Activated CD4-positive, CD25-positive, alpha-beta regulatory T cell (primary cell): ENCODE measurements at places on chromosomes 5 and 9.

DNA sequence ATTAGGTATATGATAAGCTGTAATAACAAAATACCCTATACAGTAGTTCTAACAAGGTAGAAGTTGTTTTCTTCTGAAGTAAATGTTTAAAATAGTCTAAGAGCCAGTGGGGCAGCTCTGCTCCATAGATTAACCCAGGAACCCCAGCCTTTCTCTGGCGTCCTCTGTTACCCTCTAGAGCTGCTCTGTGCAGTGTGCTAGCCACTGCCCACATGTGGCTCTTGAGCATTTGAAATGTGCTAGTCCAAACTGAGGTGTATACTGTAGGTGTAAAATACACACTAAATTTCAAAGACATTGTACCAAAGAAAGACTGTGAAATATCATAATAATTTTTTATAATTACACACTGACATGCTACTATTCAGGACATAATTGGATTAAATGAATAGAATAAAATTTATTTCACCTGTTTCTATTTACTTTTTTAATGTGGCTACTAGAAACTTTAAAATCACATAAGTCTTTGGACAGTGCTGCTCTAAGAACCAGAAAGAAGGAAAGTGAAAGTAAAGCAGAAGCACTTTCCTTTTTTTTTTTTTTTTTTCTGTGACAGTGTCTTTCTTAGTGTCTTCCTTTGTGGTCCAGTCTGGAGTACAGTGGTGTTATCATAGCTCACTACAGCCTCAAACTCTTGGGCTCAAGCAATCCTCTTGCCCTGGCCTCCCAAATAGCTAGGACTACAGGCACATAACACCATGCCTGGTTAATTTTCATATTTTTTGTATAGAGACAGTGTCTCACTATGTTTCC, 39.3 kb downstream of the RAI14 start:
- DNase-seq = no peak

GRCh38 chr9:134698587-134699342, 57.2 kb downstream of the COL5A1 start:
- DNase-seq = no peak

GRCh38 chr9:32969270-32969669, 32.2 kb downstream of the APTX start:
- DNase-seq = no peak

DNA sequence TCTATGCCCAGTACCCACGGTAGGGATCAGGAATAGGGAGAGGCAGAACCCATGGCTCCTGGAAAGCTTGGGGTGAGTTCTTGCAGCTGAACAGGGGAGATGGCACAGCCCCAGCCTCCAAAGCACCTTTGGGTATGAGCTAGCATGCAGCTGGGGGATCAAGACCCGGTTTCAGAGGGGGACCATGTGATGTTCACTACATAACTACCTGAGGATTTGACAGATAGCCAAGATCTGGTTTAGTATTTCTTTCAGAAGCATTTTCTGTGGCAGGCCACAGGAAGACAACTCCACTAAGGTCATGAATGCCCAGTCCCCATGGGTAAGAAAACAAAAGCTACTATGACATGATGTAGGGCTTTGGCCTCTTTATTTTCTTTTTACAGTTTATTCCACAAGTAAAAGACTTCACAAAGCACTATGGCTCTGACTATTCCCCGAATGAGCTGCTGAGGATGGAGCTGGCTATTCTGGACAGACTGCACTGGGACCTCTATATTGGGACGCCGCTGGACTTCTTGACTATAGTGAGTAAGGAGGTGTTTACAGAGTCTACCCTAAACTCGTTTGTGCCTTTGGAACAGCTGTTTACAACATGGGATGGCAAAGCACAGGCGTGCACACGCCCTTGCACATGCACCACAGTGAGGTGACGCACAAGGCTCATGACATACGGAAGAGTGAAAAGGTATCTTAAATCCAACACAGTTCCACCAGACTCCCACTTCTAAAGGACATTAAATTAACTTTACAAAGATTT, 3.4 kb downstream of the CCNI2 start:
- DNase-seq = no peak

GRCh38 chr9:89595646-89596045, 9.2 kb upstream of the GADD45G start:
- no peak for DNase-seq

GRCh38 chr5:81898403-81898802, 73.4 kb upstream of the ATG10 start:
- no peak for DNase-seq

DNA sequence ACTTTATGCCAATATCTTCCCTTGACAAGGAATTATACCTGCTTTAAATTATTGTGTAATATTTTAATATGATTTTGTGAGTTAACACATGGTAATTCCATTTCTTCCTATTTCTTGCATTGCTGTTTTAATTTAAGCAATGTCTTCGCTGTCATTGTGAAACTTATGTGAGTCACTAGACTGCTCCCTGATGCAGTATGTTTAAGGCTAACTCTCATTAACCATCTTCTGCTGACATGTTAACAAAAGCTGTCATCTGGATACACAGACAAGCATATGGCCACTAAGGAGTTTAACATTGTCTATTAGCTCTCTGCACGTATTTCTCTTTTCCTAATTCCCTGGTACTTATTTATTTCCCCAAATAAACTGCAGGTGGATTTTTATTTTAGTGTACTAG, 980.8 kb upstream of the CTNND2 start:
- no peak for DNase-seq

GRCh38 chr9:21669701-21670100, 132.7 kb upstream of the MTAP start:
- DNase-seq = no peak

DNA sequence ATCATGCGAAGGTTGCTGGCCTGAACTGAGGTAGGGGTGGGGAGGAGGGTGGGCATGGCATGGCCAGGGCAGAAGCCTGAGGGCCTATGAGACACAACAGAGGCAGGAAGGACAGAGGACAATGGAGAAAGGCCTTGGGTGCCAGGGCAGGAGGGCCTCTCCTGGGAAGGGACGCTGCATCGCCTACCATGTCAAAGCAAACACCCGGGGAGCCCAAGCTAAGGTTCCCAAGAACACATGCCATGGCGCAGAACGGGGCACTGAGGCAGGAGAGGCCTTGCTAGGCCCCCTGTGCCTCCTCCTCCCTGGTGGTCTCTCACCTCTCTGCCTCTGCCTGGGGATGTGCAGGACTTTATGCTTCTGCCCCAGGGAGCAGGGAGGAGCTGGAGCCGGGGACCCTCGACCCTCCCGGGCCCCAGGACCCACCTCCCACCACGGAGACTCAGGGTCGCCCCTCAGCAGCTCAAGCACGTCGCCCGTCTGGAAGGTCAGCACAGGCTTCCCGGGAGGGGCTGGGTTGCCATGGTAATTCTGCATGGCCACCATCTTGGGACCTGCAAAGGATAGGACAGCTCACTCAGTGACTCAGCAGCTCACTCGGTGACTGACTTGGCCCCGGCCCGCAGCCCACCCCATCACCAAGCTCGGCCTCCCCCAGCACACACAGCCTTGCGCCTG, 40.3 kb upstream of the SARDH start:
- DNase-seq = no peak

DNA sequence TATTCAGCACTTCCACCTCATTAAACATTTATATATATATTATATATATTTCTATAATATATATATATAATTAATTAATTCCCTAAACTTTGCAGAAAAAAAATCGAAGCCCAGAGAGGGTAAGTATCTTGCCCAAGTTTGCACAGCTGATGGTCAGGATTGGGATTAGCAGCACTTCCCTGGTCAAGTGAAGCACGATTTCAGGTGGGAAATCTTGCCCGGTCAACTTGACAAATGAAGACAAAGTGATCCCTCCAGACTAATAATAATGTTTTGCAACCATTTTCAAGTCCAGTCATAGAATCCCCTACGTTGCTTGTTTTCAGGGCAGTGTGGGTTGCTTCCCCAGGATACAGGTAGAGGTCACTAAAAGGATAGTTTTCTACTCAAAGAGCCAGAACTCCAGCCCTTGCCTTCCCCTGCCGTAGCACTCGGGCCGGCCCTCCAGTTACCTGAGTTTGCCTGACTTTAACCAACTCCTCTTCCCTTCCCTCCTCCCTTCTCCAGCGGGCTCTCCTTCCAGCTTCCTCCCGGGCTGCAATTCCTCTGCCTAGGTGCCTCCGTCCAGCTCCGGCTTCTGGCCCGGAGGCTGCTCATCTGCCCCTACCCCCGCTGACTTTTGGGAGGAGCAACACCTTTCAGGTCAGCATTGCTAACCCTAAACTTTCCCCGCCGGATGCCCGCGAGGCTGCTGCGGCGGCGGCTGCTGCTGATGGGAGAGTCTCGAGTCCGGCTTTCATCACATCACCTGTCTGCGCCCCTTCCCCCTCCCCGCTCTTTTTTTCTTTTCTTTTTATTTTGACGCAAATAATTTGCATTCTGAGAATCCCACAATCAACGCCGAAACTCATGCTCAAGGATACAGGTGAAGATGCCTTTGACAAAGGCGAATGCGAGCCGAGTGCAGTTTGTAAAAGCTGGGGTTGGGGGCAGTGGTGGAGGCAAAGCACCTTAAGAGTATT, 930 bp downstream of the PRLR start:
- DNase-seq = no peak

DNA sequence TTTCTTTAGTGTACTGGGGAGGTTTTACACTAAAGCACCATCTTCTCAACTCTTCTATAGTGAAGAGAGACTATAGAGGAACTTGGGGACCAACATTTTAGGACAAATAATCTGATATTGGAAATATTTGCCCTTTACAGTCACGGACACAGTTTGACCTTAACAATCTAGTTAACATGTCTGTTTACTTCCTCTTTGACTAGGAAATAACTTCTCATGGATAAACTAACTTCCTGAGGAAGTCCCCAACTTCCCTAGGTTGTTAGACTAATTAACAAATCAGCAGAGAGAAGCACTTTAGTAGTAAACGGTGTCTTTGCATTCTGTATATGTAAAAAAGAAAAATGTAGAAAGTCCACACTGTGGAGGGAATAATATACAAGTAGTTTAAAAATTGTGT, 127.7 kb downstream of the FBXL7 start:
- DNase-seq = no peak

DNA sequence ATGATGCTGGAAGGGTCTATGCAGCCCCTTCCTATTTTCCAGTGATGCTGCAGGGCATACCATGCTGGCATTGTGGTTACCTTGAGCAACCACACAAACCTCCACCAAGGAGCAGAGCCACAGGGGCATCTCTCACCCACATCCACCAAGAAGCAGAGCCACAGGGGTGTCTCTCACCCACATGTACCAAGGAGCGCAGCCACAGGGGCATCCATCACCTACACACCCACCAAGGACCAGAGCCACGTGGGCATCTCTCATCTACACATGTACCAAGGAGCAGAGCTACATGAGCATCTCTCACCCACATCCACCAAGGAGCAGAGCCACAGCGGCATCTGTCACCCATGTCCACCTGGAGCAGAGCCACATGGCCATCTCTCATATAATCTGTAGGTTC, 8.8 kb upstream of the GM2A start:
- DNase-seq = no peak

DNA sequence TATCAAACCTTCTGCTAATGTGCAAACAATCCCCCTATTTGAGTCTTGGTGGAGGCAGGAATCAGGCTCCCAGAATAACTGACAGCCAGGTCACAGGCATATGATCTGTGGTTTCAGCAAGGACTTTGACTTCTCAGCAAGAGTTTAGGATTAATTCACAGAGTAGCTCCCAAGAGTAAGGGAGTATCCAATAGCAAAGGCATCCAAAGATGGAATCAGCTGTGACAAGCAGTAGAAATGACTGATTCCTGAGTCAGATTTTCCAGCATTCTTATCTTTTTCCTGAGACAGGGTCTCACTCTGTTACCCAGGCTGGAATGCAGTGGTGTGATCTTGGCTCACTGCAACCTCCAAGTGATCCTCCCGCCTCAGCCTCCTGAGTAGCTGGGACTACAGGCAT, 108.3 kb downstream of the EPB41L4A start:
- DNase-seq = no peak

DNA sequence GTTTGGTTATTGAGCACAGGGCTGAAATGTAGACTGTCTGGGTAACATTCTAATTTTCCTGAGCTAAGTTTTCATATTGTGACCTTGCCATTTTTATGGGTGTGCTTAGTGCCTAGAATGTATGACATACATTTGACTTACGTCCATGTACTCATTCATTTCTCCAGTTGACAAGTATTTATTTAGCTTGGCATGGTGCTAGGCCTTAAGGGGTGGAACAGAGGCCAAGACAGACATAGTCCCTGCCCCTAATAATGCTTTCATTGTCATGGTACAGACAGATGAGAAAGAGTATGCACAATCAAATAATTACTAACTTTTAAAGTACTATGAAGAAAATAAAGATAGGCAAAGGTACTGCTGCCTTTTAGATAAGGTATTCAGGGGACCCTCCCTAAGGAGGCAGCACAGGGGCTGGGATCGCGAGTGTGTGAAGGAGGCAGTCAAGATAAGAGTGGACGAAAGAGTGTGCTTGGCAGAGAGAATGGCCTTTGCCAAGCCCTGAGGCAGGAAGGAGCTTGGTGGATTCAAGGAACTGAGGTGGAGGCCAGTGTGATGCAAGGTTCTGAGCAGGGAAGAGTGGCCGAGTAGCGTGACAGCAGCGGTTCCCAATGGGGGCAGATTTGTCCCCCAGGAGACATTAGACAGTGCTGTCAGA, 128.0 kb downstream of the PIP5K1B start:
- no peak for DNase-seq

- DNase-seq = no peak
Measured at GRCh38 chr9:4489919-4490704, at the start of gene SLC1A1. Gene SLC1A1 (plus strand): TSS chr9:4490468. CDS start chr9:4490680, 212 bp downstream.

DNA sequence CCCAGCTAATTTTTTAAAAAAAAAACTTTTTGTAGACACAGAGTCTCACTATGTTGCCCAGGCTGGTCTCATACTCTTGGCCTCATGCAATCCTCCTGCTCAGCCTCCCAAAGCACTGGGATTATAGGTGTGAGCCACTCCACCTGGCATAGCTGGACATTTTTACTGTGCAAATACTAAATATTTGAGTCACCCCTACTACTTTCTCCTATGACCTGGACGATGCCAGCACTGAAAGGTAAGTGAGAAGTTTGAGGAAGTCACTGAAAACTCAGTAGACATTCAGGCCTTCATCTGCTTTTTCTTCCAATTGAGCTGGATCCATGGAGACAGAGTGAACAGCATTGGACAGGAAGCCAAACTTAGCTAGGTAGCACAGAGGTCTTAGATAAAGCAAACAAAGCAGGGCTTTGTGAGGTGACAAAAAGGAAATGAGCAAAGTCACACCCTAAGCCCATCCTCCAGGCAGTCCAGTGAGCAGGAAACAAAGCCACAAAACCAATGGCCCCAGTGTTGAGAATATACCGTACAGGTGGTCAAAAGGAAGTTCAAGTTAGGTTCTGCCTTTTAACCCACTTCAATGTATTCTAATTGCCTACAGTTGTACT, 192.6 kb upstream of the RASA1 start:
- DNase-seq = no peak

- no peak for DNase-seq
Measured at GRCh38 chr9:136943291-136944211, 987 bp downstream of the FBXW5 start.
